ENCODE measurements at places on chromosomes 6 and 20.

- peak; percentile 91 for DNase-seq
Measured at GRCh38 chr6:158819213-158819976, at the start of gene EZR. Gene EZR, minus strand, starts transcription at chr6:158819368. Its CDS starts 1,275 bp downstream, at chr6:158818093.

DNA sequence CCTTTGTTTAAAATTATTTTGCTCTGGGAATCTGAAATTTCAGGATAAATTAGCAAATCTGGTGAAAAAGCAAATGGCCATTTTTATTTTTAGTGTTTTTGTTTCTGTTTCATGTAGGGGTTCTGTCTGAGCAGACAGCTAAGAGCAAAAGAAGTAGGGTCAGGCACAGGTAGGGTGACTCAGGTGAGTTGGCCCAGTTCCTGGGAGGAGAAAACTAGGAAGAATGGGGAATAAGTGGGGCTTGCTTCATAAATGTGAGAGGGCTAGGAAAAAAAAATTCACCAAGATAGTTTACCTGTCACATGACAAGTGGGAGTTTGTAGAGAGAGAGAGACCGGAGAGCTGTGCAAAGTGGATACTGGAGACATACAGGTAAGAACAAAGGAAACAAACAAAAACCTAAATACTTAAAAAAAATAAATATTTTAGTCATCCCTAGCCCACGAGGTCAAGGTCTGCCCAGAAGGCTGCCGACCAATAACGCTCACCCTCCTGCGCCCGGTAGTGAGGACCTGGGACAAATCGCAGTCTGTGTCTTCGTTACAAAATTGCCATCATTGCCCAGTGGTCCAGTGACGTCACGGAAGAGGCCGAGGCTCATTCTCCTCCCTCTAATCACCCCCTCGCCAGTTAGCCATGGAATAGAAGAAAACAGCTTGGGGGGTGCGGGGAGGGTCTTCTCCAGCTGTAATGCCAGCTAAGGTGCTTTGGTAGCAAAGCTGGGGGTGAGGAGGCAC lies 2.3 kb downstream of the THBD start:
- DNase-seq, result no peak

- DNase-seq, result no peak
Measured at GRCh38 chr6:47502920-47503319, 25.3 kb downstream of the CD2AP start.

- DNase-seq, result no peak
Measured at GRCh38 chr6:57256541-57256940, 34.4 kb upstream of the RAB23 start.

DNA sequence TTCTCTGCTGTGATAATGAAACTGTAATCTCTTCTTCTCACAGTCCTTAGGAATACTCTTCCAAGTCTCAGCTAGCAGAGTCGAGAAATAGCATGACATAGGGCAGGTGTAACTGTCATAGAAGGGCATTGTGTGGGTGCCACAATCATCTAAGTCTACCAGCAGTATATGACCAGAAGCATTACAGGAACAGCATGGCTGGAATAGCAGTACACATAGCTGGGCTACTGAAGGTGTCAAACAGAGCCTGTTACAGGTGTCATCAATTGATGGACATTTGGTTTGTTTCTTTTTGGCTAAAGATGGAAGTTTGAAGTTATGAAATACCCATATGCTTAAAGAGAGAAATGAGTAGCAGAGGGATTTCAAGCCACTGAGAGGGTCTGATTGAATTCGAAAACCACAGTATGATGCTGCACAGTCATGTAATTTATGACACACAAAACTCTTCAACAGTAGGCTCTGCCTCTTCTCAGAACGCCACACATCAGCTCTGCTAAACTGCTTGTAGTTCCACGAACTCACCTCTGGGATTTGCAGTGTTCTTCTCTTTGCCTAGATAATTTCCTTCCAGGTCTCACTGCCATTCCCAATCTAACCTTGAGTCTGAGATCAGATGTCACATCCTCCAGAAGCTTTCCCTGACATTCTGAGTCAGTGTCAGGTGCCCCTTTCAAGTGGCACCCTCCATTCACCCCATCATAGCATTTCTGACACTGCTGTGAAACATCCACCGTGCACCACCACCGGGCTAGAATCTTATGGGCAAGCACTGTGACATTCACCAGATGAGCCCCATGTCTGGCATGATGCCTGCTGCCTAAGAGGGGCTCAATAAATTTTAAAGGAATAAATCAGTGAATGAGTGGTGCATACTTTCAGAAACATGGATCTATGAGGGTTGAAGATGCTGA lies 151.0 kb downstream of the ADAT2 start:
- peak; percentile 21 for DNase-seq
